HuH-7.5 (cell line): ENCODE measurements at places on chromosomes 2 and 18.

DNA sequence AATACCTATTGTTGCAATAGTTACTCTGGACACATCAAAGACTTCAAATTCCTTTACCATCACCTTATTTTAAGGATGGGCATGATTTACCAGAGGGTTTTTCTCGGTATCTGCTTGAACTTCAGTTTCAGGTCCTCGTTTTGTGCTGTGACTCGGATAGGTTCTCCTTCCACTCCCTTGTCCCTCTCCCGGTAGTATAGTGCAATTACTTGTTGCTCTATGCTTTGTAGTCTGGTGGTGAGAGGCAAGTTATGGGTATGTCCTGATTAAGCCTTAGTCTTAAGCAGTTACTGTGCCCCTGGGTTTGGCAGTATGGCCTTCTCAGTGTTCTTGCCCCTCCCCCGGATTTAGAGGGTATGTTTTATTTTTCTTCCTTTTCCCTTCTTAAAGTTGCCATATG is 96.6 kb downstream of the RHBDD1 start:
- DNase-seq, result no peak

- DNase-seq, result no peak
Measured at GRCh38 chr2:213149949-213150314, 1.5 kb downstream of the IKZF2 start.

DNA sequence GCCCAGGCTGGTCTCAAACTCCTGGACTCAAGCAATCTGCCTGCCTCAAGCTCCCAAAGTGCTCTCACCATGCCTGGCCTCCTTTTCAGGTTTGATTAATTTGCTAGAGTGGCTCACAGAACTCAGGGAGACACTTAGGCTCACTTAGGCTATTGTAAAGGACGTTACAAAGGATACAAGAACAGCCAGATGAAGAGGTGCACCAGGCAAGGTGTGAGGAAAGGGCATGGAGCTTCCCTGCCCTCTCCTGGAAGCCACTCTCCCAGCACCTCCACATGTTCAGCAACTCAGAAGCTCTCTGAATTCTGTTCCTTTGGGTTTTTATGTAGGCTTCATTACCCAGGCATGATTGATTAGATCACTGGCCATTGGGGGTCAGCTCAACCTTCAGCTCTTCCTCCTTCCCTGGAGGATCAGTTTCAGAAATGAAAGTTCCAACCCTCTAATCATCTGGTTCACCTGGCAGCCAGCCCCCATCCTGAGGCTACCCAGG is 78.7 kb upstream of the RGPD5 start:
- no peak for DNase-seq

- no peak for DNase-seq
Measured at GRCh38 chr2:40380721-40381120, 71.2 kb downstream of the SLC8A1 start.
